Heart right ventricle (tissue), 16 donors: ENCODE measurements at places on chromosomes 3 and 15. TPM values are rescaled to one million over a fixed set of nuclear protein-coding genes. Genes with fewer than 3 reads are reported as not detected.

PRR20G gene
- not detected for polyA plus RNA-seq

SPRED1 gene
- polyA plus RNA-seq = 6.4 TPM

PLA2G4D gene
- not detected for polyA plus RNA-seq

VEPH1 gene
- polyA plus RNA-seq = not detected

MNS1 gene
- polyA plus RNA-seq = 0.33 TPM

UACA gene
- 75.4 TPM for polyA plus RNA-seq

ARNT2 gene
- polyA plus RNA-seq = 0.80 TPM
